ENCODE measurements at places on chromosomes 13 and 19.

DNA sequence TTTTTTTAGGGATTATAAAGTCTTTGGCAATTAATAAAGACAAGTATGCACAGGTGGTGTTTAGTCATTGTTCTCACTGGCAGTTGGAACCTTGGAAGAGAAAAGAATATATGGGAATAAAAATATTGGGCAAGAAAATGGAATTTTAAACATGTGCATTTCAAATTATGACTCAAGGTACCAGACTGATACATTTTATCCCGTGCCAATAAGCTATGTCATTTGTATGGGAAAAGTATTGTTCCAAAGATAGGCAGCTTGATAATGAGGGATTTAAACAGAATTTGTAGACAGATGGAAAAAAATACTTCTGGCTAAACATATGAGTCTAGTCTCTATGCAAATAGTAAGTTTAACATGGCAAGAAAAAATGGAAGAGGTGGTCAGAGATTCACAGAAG, 169.5 kb upstream of the UFM1 start:
- DNase-seq = no peak

DNA sequence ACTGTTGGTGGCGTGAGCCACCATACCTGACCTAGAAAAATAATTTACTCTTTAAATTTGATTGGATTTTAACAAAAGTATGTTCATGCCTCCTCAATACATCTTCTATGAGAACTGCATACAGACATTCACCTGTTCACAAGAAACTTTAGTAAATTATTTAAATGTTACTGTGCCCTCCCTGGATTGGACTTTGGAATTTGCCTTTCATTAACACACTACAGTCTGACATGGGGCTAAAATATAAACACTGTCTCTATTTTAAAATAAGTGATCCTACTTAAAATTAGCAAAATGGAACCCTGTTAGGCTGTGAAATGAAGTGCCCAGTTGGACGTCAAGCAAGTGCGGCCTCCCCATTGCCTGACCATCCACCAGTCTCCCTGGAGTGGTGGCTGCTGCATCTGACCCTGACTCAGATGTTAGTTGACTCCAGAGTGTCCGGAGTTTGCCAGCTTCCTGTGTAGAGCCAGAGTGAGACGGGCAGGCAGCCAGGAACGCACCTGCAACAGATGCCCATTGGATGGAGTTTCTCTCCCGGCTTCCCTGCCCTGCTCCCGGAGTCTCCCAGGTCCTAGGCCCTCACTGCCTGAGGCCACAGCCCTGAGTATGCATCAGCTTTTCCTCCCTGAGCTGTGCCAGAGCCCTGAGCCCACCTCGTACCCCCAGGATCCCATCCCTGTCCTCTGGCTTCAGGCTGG, 45.9 kb upstream of the ATP11A start:
- DNase-seq = no peak

DNA sequence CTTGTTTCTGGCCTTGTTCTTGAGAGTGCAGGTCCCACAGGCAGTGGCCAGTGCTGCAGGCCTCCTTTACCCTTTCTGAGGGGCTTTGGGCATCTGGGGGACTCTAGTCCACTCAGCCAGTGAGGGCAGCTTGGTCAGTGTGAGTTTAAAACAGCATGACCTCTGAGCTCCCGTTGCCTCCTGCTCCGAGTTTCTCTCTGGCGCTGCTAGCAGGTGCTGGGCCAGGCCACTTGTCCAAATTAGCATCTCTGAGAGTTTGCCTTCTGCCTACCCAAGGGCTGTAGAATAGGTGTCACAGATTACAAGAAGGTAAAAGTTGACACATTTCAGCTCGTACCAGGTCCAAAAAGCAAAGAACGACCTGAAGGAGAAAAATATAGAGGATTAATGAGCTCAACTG, 105.9 kb downstream of the SIPA1L3 start:
- DNase-seq = no peak

- DNase-seq = no peak
Observed at GRCh38 chr13:44921931-44922758, 67.1 kb downstream of the NUFIP1 start.

DNA sequence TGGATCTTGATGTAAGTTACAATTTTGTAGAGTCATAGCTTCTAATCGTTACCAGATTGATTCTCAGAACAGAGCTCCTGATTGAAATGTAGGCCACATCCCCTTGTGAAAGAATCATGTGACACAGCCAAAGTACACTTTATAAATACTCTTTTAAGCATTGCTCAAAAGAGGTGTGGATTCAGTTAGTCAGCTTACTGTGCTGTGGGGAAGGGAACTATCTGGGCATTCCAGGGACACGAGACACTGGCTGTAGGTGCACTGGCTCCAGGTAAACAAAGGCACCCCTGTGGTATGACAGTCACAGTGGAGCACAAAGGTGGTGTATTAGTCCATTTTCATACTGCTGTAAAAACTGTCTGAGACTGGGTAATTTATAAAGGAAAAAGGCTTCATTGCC, 222.8 kb downstream of the LIG4 start:
- DNase-seq = no peak

- no peak for DNase-seq
Observed at GRCh38 chr13:32125751-32126150, 94.2 kb downstream of the FRY start.

- no peak for DNase-seq
Observed at GRCh38 chr13:43079392-43079931, 56.1 kb downstream of the DNAJC15 start.

GRCh38 chr19:2977746-2978138, 378 bp downstream of the TLE6 start:
- no peak for DNase-seq

DNA sequence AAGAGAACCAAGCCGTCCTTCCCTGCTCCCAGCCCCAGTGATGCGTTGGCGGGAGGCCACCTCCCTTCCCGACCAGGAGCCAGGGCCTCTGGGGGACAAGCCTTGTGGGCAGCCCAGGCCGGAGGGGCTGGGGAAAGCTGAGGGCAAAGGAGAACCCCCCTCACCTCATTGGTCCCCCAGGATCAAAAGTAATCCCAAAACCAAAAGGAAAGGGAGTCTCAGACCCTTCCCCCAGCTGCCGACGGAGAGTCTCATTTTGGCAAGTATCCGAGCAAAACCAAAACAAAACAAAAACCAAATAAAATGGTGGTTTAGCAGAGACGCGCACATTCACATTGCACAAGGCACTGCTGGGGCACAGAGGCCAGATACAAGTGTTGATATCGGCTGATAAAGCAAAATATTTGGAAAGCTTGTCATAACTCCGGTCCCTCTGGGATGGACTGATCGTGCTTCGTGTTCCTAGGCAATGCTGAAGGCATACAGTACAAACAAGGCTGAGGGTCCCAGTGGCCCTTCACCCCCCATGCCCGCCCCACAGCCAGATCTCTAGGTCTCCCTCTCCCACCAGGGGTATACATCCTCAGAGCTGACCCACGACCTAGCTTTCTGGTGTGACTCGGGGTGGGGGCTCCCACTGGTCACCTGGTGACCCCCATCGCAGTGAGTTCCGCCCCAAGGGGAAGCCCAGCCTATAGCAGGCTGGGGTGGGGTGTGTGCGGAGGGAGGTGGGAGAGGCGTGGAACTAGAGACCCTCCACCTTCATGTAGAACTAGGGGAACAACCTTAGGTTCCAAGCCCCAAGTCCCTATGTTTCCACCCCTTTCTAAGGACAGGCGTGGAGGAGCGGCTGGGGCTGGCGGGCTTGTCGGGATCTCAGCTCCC, 2.1 kb downstream of the CEBPA start:
- DNase-seq = no peak

GRCh38 chr13:98598043-98598442, 21.1 kb upstream of the STK24 start:
- no peak for DNase-seq

All from cortex of kidney (tissue), 1 donor.